ENCODE measurements at places on chromosomes 4 and X.

GRCh38 chrX:15816438-15816809, 26.1 kb downstream of the ZRSR2 start:
- no peak for DNase-seq

DNA sequence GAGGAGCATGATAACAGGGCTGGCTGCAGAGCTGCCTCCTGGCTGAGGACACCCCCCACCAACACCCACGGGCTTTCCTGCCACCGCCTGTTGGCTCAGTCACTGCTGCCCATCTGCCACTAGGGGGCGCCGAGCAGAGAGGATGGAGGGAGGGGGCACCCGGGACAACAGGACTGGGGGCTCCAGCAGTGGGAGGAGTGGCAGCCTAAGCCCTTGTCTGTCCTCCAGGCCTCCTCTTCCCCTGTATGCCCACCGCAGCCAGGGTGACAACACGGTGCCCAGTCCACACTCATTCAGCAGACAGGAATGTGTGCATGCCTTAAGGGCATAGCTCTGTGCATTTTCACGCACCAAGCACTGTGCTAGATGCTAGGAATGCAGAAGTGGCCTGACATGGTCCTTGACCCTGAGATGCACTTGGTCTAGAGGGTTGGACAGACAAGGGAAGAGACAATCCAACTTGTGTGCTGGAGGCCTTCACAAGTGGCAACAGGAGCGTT, 149.9 kb downstream of the AMMECR1 start:
- DNase-seq: no peak

DNA sequence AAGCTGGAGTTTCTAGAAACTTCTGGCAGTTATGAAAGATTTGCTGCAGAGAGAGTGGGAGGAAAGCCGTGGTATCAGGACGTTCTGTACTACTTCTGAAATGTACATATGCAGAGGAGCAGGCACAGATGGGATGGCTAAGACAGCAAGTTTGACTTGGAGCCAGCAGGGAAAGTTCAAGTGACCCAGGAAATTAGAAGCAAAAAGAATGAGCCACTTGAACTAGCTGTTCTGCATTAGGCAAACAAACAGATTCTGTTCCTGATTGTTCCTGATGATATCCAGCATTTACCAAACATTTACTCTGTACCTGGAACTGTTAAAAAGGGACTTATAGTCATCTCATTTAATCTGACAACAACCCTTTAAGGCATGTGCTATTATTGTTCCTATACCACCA, 41.4 kb upstream of the CXCL13 start:
- DNase-seq: no peak

DNA sequence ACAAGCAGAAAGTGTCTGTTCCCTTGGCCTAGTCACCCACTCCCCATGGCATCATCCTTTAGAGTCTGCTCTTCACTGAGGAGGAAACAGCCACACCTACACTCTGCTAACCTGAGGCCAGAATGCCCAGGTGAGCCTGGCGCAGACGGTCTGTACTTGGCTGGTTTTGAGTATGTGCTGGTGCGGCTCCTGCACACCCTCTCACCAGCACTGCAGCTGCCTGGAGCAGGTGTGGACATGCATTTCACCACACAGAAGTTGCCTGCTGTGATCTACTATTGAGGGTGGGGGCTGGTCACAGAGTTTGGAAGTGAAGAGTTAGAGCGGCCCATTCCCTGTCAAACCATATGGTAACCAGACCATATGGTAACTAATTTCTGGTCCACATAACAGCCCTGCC, 39.5 kb downstream of the KANTR start:
- no peak for DNase-seq

- no peak for DNase-seq
Observed at GRCh38 chr4:101972791-101973190, 182.3 kb downstream of the BANK1 start.

DNA sequence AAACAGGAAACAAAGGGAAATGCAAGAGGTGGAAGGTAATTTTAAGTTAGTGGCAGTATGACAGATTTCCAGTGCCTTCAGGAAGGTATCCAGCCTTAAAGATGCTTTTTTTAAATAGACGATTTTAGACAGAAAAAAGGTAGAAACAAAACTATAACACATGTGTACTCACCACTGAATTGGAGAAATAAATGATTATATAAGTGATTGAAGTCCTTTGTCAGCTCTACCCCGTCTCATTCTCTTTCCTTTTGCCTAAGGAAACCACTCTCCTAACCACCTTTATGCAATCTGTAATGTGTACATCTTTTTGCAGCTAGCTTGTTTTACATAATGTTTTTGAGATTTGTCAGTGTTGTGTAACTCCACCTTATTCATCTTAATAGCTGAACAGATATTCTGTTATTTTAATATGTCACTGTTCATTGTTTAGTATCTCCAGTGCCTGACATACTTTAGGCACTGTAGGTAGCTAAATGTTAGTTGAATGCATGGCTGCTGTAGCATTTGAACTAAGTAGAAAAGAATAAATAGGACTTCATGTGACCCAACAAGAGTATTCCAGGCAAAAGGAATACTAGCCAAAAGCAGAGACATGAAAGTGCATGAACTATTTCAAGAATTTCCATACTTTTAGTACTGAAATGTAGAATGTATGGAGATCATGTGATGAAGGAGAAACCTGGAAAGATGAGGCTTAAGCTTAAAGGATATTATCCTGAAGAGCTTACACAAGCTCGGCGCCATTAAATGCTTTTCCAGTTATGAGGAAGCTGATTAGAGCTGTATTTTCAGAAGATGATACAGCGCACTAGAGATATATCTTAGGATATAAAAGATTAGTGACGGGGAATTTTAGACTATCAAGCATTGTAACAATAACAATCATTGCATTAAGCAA, 865 bp downstream of the FAM200B start:
- peak; percentile 79 for DNase-seq

DNA sequence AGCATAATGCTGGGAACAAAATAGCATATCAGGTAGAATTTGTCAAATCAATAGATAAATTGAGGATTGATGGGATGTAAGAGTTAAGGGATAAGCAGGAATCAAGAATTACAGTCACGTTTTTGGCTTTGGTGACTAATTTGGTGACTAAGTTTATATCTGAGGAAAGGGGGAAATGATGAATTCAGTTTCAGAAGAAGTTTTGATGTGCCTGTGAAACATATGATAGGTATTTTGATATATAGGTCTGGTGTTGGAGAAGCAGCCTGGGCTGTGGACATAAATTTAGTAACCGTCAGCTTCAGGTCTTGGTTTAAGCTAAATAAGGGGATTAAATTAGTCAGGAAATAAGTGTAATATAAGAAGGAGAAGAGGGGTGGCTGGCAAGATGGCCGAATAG, 79.0 kb upstream of the EDA2R start:
- DNase-seq: no peak

GRCh38 chrX:123648028-123648810, 84.6 kb downstream of the THOC2 start:
- DNase-seq: no peak

DNA sequence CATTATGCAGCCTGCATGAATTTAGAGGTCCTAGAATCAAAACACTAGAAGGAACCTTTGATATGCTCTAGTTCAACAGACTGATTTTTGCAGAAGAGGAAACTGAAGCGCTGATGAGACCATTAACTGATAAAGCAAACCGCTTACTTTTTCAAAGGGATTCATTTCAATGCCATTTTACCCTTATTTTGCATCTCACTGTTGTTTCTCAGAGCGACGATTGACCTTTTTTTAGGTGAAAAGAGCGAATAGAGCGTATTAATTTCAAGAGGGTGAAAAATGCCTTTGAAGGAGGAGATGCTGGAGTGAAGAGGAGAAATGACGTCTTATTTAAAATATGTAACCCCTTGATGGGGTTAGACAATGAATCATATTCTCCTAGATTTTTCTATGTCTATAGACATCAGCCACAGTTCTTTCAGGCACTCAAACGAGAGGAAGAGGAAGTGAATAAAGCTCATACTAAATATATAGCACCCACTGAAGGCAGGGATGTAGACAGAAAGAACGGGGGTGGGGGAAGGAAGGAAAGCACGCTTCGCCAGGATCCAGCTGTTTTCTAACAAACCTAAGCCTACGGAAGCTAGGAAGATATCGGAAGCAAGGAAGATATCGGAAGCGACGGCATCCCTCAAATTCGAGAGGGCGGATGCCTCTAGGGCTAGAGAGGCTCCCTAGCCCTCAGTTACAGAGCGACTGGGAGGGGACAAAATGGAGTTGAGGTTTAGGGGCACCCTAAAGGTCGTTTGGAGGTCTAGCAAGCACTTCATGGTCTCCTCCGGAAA, 848 bp downstream of the ACSL4 start:
- peak; percentile 14 for DNase-seq

DNA sequence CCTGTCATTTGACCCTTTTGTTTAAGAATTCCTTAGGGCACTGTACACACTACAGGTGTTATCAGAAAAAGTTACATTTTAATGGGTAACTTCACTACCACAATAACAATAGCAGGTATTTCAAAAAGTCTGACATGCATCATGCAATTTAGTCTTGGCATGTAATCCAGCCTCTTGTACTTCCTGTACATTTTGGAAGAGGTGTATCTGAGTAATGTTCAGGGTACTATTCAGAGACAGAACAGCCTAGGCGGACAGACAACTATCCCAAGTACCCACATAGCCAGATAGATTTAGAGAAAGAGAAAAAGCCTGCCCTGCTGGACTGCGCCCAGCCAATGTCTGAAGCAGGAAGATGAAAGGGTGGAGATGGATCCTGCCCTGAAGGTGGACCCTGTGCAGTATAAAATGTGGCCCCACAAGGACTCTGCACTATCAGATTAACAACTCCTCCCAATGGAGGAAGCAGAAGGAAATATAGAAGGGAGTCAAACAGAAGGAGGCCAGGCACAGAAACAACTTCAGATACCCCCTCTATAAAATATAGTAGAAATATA, 8.5 kb downstream of the UGT2B7 start:
- no peak for DNase-seq

- no peak for DNase-seq
Observed at GRCh38 chr4:110793381-110793801, 170.5 kb upstream of the PITX2 start.

- DNase-seq: no peak
Observed at GRCh38 chr4:59704616-59705015, 1495.5 kb upstream of the ADGRL3 start.

- no peak for DNase-seq
Observed at GRCh38 chr4:145301386-145302080, 121.1 kb upstream of the OTUD4 start.

DNA sequence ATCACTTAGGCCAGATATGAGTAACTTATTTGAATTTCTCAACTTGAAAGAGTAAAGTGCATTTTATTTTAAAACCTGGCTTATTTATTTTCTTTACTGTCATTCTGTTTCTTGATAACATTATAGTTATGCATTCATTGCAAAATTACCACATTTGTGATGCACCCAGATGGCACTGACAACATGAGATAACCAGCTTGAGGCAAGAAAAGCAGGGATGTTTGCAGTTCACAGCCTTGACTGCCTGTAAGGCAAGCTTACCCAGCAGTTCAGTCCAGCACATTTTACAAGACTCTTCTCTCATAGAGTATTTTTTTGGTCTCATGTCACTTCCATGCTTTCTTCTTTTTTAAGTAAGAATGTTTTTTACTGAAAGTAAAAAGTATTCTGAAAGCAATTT, 25.3 kb upstream of the EPGN start:
- no peak for DNase-seq

- DNase-seq: no peak
Observed at GRCh38 chrX:45745479-45745878, 544.8 kb upstream of the DIPK2B start.

- no peak for DNase-seq
Observed at GRCh38 chr4:18626996-18627395, 605.4 kb upstream of the LCORL start.

DNA sequence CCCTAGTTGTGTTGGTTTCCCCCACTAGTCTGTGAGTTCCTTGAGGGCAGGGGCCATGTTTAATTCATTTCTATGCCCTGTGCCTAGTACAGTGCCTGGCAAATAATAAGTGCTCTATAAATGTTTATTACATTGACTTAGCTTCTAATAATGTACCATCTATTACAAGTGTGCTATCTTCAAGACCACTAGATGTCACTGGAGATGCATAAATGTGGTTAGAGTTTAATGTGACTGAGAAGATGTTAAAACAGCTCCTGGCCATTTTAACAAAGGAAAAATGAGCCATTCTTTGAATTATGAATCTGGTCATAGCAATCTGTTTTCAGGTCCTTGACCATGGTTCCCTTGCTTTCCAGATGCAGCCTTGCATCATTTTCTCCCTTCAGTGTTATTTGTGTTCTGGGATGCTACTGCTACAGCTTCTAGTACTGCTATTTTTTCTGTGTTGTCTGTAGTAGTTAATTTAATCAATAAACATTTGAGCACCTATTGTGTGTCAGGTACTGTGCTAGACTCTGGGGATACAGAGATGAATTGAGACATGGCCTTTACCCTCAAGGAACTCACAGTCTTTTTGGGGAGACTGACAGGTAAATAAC, 43.2 kb downstream of the SLC9A6 start:
- peak; percentile 2 for DNase-seq

- no peak for DNase-seq
Observed at GRCh38 chr4:70914631-70915030, 12.5 kb downstream of the MOB1B start.

DNA sequence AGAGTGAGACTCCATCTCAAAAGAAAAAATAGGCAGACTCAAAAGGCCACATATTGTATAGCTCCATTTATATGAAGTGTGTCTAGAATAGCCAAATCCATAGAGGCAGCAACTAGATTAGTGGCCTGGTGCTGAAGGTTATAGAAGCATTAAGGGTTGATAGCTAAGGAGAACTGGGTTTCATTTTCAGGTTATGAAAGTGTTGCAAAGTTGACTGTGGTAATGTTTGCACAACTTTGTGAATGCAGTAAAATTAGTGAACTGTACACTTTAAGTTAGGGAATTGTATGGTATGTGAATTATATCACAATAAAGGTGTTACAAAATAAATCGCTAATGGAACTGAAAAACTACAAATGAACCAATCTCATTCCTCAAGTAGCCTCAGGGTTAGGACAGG, 28.3 kb downstream of the TXLNG start:
- DNase-seq: no peak

GRCh38 chr4:77354550-77354949, 197.5 kb downstream of the CCNG2 start:
- DNase-seq: no peak

DNA sequence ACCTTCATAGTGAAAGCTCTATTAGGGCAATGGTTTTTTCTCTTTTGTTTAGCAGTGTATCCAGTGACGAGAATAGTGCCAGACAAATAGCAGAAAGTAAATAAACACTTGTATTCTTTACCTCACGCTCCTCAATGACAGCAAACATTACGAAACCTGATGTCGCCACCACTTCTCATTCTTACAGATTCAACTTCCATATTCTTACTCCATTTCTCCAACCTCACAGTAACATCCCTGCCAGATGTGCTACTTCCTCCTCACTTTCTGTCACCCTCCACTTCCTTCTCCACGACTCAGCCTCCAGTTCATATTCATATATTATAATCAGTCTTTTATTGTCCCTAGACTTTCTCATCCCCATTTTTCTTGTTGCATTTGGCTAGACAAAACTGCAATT, 1956.2 kb upstream of the AGA start:
- peak; percentile 53 for DNase-seq

DNA sequence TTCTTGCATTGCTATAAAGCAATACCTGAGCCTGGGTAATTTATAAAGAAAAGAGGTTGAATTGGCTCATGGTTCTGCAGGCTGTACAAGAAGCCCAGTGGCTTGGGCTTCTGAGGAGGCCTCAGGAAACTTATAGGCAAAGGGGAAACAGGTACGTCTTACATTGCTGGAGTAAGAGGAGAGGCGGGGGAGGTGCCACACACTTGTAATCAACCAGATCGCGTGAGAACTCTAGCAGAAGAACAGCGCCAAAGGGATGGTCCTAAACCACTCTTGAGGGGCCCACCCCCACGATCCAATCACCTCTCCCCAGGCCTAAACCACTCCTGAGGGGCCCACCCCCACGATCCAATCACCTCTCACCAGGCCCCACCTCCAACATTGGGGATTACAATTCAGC, 50.6 kb upstream of the SHOX start:
- no peak for DNase-seq
